ENCODE measurements at places on chromosomes 13 and 19.
A peak's percentile ranks its signal among the peaks of the same experiment; 100 is the strongest.

DNA sequence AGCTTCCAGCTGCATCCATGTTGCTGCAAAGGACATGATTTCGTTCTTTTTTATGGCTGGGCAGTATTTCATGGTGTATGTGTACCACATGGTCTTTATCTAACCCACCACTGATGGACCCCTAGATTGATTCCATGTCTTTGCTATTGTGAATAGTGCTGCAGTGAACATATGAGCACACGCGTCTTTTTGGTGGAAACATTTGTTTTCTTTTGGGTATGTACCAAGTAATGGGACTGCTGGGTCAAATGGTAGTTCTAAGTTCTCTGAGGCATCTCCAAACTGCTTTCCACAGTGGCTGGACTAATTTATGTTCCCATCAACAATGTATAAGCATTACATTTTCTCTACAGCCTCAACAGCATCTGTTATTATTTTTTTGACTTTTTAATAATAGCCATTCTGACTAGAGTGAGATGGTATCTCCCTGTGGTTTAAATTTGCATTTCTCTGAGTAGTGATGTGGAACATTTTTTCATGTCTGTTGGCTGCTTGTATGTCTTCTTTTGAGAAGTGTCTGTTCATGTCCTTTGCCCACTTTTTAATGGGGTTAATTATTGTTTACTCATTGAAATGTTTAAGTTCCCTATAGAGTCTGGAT, 6.8 kb upstream of the UBE2L5 start:
- DNase-seq: no peak

DNA sequence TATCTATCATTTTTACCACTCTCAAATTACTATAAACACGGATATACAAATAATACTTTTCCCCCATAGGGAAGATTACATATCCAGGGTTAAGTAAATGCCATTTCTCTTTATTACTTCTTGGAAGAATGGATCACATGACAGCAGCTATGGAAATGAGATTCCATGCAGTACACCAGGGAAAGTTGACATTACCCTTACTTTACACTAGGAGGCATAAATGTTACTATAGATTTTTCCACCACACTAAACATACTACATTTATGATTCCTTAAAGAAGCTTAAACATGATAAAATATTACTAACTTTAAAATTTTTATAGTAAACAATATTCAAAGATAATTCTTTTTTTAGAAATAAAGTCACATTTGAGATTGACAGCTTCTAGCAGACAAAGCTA, 611.4 kb downstream of the PCDH9 start:
- DNase-seq: peak; percentile 28

- no peak for DNase-seq
Observed at GRCh38 chr13:78625384-78625783, 22.0 kb upstream of the POU4F1 start.

DNA sequence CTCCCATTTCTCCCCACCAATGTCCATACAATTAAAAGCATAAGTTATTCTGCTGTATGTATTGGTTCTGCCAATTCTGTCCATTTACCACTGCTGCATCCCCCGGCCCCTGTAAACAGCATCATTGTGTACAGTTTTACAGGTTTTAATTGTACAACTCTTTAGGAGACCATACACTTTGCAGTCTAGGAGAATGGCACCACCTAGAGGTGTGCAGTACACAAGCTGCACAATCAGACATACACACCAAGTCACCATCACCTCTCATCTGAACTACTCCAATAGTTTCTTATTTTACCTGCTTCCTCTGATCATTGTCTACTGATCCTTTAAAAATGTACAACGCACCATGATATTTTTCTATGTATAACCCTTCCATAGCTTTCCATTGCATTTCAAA, 855.9 kb upstream of the KLHL1 start:
- DNase-seq: no peak

GRCh38 chr19:12140545-12141404, 625 bp upstream of the ZNF20 start:
- DNase-seq: peak; percentile 44

- DNase-seq: no peak
Observed at GRCh38 chr13:109786457-109787134, at the start of gene IRS2. Gene IRS2 (minus strand): TSS chr13:109786583. CDS start chr13:109786053, 530 bp downstream.

DNA sequence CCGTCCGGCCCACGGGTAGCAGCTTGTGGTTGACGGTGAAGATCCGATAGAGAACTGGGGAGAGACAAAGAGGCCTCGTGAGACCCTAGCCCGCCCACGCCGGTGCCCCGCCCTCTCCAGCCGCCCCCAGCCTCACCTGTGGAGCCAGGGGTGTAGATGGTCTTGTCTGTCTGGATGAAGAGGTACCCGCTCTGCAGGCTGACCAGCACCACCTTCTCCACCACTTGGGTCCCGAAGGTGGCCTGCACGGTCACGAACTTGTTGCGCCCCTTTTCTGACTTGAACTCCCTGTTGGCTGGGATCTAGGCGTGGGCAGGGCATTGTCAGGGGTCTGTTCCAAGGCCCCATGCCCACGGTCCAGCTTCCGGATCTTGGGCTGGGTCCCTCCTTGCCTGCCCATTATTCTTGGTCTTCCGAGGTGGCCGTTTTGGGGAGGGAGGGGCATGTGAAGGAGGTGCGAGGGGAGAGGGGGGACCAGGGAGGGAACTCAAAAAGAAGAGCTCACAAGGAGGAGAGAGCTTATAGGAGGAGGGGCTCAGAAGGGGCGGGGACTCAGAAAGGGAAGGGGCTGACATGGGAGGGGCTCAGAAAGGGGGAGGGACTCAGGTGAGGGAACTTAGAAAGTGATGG, 2.2 kb downstream of the C3 start:
- DNase-seq: no peak

DNA sequence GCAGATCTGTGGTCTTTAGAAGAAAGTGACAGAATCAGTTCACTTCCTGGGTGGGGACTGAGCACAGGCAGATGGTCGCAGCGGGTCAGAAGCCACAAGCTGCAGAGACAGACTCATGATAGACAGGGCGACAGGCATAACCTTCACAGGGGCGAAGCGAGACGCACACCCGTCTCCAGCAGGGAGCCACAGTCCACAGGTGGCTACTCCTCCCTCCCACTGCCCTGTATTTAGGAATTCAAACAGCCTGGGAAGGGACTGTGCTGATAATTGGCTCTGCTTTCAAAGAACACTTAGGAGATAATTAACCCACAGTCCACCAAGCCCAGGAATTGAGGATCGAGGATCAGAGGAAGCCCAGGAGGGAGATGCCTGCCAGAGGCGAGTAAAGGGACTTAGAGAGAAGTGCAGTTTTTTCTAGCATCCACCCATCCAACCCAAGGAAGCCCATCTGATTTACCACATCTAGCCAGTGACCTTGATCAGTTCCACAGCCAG, 23.2 kb downstream of the RFX2 start:
- DNase-seq: no peak

- DNase-seq: no peak
Observed at GRCh38 chr19:46741447-46741846, 4.4 kb upstream of the FKRP start.

DNA sequence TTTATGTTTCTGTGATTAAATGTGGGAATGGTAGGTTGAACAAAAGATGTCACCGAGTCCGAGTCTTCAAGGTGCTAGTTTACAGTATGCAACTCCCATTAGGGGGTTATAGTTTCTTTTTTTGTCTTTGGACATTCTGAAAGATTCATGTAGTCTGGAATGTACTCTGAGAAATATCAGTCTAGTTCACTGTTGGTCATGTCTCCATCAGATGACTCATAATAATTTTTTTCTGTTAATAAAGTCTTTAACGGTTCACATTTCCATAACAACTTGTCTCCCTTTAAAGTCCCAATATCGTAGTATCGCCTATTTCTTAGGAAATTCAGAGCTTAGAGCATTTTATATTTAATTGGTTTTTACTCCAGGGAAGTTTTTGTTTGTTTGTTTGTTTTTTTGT, 13.5 kb upstream of the ESD start:
- DNase-seq: no peak

GRCh38 chr19:47134545-47134944, 3.9 kb downstream of the SAE1 start:
- DNase-seq: no peak

- no peak for DNase-seq
Observed at GRCh38 chr13:51048616-51049015, 62.5 kb downstream of the C13orf42 start.

DNA sequence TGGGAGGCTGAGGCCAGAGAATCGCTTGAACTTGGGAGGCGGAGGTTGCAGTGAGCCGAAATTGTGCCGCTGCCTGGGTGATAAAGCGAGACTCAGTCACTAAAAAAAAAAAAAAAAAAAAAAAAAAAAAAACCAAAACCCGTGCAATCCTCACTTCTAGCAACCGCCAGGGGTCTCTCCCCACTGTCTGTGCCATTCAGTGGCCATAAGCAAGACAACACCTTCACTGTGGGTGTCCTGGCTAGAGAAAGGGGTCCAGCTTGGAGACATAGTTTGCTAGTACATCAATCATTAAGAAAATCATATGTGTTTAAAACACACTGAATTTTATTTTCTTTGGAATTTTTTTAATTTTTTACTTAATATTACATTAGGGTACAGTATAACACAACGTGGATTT, 68.2 kb downstream of the RASL11A start:
- no peak for DNase-seq

DNA sequence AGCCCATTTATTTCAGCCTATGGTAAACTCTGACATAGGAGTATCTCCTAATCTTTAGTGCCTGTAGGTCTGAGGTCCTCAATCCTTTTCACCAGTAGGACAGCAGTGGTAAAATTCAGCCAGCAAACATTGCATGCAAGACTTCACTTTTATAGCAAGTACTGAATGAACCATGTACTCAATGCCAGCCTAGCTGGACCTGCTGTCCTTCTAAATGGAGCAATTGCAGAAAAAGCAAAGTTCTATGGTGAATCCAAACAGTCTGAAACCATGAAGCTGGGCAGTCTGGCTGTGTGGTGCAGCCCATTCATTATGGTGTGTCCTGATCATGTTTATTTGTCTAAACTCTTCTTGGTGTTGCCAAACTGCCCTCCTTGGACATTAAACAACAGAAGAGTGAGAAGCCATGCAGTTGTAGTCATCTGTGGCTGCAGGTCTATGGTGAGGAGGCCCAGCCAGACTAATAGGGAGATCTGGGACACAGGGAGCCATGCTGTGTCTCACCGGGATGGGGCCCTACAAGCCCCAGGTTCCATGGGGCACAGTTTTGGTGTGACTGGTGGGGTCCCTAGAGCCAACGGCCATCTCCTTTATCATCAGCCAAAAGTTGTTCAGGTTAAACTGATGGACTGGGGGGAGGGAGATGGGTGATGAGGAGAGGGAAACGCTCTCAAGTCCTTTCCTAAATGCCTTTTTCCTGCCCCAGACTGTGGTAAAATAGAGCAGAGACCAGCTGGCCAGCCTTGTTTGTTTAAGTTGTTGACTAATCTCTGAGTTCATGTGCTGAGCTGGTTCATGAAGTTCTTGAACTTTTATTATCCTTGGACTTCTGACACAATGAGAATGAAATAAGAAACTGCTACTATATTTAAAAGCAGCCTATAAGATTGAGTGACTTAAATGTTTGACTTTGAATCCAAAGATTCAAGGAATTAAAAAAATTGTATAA, 20.6 kb upstream of the TNFSF11 start:
- DNase-seq: peak; percentile 71

- DNase-seq: no peak
Observed at GRCh38 chr19:30407068-30407709, 35.0 kb downstream of the ZNF536 start.

GRCh38 chr13:69857183-69857821, 250.3 kb upstream of the ATXN8OS start:
- DNase-seq: no peak

- peak; percentile 40 for DNase-seq
Observed at GRCh38 chr19:7928741-7929701, 3.1 kb upstream of the CTXN1 start.

DNA sequence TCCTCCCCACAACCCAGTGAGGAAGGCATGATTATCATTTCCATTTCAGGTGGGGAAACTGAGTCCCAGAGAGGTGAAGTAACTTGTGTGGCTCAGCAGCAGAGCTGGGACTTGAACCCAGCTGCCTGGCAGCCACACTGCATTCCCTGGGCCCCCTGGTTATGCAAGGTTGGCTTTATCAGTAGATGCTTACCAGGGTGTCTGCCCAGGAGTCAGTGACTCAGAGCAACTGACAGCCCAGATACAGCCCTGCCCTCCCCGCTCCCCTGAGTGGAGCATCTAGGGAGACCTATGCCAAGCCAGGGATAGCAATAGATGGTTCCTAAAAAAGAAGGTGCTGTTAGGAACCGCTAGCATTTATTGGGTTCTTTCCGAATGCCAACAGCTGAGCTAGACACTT, 5.9 kb downstream of the IGLON5 start:
- no peak for DNase-seq

DNA sequence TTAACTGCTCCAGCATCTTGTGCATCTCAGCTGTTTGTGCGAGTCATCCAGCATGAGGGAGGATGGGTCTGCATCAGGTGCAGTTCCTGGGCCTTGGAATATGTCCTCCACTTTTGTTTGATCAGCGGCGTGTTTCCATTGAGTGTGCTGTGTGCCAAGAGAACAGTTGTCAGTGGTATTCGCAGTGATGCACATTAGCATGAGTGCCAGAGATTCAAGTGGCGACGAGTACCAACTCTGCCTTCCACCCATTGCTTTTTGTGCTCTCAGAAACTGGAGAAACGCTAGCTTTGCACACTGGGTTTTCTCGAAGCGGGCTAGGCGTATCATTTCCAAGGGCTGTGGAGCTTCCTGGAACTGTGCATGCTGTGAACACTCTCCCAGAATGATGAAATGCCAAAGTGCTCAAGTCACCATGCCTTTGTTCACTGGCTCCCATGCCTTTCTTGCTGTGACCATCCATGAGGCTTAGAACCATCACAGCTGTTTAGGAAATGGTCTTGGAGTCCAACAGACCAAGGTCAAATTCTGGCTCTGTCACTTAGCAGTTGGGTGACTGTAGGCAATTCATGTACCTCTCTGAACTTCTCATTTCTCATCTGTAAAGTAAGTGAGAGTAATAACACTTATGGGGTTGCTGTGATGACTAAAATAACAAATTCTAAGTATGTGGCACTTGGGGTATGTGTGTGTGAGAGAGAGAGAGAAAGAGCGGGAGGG, 18.4 kb downstream of the LRCH1 start:
- no peak for DNase-seq

- DNase-seq: no peak
Observed at GRCh38 chr13:43061496-43062280, 38.3 kb downstream of the DNAJC15 start.

- DNase-seq: no peak
Observed at GRCh38 chr19:44055870-44056269, 4.0 kb downstream of the ZNF223 start.

- DNase-seq: no peak
Observed at GRCh38 chr19:1396768-1397679, 4.3 kb downstream of the GAMT start.

DNA sequence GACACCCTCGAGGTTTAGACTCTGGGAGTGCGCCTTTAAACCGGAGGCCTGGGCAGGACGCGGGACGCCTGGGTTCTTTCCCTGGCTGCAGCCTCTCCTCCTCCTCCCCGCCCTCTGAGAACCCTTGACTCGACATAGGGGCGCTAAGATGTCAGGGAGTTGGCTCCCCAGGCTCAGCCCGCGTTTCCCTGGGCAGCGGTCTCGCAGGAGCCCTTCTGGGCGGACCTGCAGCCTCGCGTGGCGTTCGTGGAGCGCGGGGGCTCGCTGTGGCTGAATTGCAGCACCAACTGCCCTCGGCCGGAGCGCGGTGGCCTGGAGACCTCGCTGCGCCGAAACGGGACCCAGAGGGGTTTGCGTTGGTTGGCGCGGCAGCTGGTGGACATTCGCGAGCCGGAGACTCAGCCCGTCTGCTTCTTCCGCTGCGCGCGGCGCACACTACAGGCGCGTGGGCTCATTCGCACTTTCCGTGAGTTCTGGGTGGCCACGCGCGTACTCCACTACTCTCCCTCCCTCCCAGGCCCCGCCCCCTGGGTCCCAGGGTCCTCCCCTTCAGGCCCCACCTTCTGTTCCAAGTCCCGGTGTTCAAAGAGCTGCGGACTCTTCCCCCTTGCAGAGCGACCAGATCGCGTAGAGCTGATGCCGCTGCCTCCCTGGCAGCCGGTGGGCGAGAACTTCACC, 1.3 kb downstream of the ICAM5 start:
- DNase-seq: no peak

Measured in non-pigmented ciliary epithelial cell (primary cell).